A549 treated with AZD2906 at 1 μM for 4 hours (cell line): ENCODE measurements at places on chromosomes 3 and 15. TPM values are rescaled to one million over a fixed set of nuclear protein-coding genes. Genes with fewer than 3 reads are reported as not detected.

Gene HTR3E
- not detected in 5 replicates for total RNA-seq

Gene MCF2L2
- total RNA-seq, result 0.10 to 0.26 TPM (median 0.20 TPM) in 5 replicates

Gene NPHP3
- 6.7 to 9.0 TPM (median 8.8 TPM) in 5 replicates for total RNA-seq

Gene SGO1
- 11.8 to 17.6 TPM (median 13.7 TPM) in 5 replicates for total RNA-seq

Gene SYNPR
- total RNA-seq, result not detected in 5 replicates

Gene CNTN3
- not detected in 5 replicates for total RNA-seq

Gene PTPRG
- 1.9 to 2.6 TPM (median 2.5 TPM) in 5 replicates for total RNA-seq

Gene CPB1
- not detected in 5 replicates for total RNA-seq

Gene LRRK1
- 13.6 to 17.6 TPM (median 16.4 TPM) in 5 replicates for total RNA-seq

Gene RNF7
- 118 to 141 TPM (median 129 TPM) in 5 replicates for total RNA-seq

Gene ROPN1
- not detected in 5 replicates for total RNA-seq

Gene A4GNT
- not detected in 5 replicates for total RNA-seq

Gene KLHL24
- total RNA-seq, result 5.8 to 8.9 TPM (median 6.4 TPM) in 5 replicates

Gene EFCAB12
- total RNA-seq, result 0.70 to 1.3 TPM (median 1.0 TPM) in 5 replicates

Gene LRRC15
- total RNA-seq, result 0.13 to 0.17 TPM (median 0.15 TPM) in 5 replicates

Gene CACNA1D
- 0.55 to 0.95 TPM (median 0.70 TPM) in 5 replicates for total RNA-seq

Gene MITF
- 5.3 to 7.2 TPM (median 6.6 TPM) in 5 replicates for total RNA-seq

Gene SSUH2
- total RNA-seq, result 0.60 to 1.1 TPM (median 1.0 TPM) in 5 replicates

Gene GLDN
- total RNA-seq, result 0.03 to 0.08 TPM (median 0.05 TPM) in 3 of 5 replicates, not detected in the others
